Activated T-cell treated with anti-CD3 and anti-CD28 coated beads for 48 hours (primary cell): ENCODE measurements at places on chromosomes 13 and 19.

DNA sequence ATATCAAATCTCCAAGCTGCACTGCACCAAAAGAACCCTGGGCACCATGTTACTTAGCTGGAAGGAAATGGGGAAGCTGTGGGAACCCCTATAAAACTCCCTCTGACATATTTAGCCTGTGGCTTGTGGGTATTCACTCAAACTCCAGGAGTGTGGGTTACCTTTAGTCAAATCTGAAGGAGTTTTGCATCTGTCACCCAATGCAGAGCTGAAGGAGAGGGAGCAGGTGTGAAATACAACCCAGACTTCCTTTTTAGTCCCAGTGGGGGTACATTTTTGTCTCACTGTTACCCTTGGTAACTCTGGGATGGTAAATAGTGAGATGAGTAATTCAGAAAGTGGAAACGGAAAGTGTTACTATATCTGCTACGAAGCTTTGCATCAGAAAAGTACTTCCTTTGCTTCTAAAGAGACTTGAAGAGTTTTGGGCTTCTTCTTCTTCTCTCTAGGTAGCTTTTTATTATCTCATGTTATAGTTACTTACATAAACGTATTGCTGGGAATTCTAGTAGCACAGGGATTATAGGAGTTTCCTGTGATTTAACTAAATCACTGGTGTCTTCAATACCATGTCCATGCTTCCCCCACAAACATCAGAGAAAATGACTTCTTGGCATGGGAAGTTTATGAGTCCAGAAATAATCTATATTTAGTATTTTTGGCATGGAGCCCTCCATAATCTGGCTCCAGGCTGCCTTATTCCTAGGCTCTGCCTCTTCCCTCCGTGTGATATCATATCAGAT is 105.9 kb downstream of the AKAP11 start:
- no peak for DNase-seq

- DNase-seq, result no peak
These were observed 20.1 kb downstream of the SLC27A1 start for GRCh38 chr19:17490411-17490810.

- no peak for DNase-seq
These were observed 6.7 kb downstream of the NANOS3 start for GRCh38 chr19:13883516-13884064.

DNA sequence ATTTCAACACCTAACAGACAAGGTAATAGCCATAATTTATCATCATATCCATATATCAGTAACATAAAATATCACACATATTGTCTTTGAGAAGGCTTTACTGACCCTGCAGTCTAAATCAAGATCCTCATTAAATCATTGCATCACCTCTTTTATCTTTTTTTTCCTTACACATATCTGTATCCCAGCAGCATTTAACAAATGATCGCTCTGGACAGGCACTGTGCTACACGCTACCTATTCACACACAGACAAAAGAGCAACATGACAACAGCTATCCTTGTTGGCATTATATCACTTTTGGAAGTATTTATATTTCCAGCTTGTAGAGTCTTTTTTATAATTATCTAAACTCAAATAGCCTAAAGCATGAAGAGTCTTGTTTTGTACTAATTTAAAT is 73.3 kb upstream of the NBEA start:
- DNase-seq, result no peak

- DNase-seq, result no peak
These were observed 20.6 kb downstream of the PPP1R37 start for GRCh38 chr19:45113628-45114027.

DNA sequence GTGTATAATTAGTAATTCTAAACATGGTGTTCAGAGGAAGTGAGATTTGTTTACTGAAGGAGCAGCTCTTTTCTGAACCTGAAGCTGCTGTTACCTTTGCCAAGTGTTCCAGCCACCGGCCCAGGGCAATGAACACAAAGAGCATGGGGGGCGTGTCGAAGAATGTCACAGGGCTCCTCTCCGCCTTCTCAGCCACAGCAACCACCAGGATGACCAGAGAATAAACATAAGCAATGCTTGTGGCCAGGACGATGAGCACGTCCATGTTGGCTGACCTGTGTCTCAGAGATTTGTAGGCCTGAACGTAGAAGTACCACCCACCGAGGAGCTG is 53.1 kb downstream of the ATP7B start:
- DNase-seq, result no peak

DNA sequence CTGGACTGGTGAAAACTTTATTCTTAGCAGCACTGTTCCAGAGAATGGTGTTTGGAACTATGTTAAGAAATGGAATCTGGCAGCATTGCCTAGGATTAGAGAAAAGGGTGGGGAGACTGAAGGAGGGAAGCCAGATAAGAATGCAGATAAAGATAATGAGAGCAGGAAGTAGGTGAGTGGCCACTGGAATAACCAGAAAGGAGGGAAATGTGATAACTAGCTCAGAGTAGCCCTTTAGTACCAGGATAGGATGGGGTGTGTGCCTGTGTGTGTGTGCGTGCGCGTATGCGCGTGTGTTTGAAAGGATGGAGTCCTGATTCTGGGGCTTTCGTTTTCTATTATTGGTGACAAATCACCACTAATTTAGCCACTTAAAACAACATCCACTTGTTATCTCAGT is 33.4 kb upstream of the FRY start:
- DNase-seq, result no peak

DNA sequence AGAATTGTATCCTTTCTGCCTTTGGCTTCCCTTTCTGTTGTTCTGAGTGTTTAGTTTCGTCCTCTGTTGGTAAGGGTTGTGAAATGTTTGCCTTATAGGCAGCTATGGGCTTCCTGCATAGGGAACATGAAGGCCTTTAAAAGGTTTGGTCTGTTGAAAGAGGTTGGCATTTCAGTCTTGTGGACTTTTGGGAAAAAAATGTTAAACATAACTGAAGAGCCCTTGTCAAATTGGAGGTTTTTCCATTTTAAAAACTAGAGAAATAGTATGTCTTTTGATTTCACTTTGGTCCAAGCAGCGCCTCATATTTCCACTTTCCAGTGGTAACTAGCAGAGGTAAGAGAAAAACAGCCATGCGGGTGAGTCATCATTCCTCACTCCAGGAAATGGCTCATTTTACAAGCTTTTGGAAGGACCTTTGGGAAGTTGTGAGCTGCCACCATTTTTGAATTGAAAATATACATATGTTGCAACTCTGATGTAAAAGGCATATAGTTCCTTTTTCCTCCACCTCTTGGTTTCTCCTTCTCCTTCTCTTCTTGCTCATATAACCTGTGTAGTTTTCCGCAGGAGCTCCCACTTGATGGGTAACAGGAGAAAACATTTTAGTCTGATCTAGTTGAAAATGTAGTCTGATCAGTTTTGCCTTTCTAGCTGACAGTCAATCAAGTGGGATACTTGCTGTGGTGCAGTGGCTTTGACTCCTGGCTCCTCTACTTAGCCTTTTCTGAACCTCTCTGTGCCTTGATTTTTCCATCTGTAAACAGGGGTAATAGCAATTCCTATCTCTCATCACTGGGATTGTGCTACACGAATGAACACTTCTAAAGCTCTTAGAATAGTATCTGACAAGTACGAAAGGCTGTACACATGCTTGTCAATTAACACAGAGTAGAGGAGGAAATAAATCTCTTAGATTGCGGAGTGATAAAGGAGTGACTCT is 23.0 kb downstream of the GPC6 start:
- no peak for DNase-seq

DNA sequence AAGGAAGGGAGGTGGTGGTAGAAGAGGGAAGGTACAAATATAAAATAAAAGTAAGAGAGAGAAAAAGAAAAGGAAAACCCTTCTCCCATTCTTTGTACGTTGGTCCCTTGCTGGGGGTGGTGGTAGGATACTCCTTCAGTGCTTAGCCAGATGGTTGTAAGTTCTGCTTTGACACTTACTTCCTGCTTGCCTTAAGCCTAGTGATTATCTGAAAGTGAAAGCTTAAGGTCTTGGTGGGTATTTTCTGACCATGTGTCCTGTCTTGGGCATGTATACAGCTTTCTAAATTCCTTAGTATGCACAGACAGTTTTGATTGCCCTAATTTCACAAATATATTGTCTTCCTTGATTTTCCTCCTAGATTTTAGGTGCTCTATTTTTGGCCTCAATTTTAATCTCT is 314.8 kb downstream of the PCDH17 start:
- no peak for DNase-seq

GRCh38 chr13:50840284-50840683 is 3.2 kb downstream of the DLEU7 start:
- no peak for DNase-seq

DNA sequence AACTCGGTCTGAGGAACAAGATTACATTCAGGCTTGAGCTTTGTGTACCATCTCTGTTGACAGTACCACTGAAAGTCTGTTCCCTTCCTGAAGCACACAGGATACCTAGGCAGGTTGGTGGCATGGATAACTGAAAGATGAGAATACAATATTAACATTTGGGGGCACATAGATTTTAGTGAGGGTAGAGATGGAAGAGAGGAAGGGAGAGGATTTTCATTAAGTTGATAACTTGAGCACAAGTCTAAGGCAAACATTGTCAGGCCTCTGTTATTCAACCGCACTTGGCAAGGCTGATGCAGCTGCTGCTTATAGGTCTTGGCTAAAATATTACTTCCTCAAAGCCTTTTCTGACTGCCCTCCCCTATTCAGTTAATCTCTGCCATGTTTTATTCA is 10.9 kb downstream of the MIR17HG start:
- no peak for DNase-seq

- no peak for DNase-seq
These were observed 541.4 kb upstream of the MIR17HG start for GRCh38 chr13:90806016-90806615.

DNA sequence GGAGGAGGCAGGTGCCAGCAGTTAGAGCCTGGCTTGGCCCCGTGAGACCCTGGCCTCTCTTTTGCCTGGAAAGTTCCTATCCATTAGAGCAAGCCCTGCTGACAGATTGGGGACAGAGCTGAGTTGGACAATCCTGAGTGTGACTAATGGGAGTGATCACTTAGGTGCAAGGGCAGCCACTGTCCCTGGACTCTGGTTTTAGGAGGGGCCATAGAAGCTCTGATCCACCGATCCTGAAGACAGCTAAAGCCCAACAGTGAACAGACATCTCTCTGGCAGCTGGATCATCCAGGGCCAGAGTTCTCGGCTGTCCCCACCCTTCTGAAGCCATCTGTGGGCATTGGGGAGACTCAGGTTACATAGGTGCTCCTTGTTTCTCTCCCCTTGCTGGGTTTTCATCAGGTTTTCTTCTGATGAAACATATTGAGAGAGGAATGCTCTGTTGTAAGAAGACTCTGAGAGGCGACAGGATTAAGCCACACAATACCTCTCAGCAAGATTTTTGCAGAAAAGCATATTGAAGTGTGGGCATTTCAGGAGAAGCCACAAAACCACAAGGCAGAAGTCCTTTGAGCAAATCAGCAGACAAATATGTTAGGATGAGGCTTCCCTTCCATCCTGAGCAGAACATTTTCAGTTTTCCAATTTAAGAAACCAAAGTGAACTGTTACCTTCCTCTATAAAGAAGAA is 288.0 kb upstream of the MAB21L1 start:
- no peak for DNase-seq

DNA sequence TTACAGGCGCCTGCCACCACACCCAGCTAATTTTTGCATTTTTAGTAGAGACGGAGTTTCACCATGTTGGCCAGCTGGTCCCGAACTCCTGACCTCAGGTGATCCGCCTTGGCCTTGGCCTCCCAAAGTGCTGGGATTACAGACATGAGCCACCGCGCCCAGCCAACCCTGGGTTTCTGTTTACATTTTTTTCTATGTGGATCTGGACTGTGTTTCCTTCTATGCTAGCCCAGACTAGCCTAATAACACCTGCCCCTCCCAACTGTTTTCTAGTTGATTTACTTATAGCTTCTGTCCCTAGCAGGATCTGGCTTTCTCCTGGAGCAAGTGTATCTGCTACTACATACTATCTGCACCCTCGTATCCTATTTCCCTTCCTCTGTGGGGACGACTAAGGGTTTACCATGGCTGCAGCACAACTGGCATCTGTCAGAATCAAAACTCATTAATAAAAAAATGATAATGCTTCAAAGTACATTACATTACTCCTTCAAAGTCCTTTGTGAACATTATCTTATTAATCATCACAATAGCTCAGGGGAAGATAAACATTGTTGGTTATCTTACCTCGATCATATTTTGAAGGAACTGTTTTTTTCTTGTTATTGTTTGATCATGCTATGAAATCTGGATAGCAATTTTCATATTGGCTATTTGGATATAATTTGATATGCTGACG is 228.3 kb downstream of the KLF5 start:
- no peak for DNase-seq

DNA sequence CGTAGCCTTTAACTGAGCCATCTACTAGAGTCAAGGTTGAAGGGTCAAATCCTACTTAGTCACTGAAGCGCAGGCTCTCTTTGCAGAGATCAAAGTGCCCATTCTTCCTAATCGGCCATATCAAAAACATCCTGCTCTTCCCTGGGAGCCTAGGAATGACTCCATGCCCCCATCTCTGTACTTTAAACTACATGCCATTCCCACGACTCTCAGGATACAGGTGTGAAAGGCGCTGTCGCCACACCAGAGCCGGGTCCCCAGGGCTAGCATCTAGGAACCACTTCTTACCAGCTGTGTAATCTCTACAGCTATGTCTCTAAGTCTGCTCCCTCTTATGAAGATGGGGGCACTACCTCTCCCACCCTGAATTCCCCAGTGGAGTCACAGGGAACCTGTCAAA is 22.3 kb downstream of the IRS2 start:
- no peak for DNase-seq

DNA sequence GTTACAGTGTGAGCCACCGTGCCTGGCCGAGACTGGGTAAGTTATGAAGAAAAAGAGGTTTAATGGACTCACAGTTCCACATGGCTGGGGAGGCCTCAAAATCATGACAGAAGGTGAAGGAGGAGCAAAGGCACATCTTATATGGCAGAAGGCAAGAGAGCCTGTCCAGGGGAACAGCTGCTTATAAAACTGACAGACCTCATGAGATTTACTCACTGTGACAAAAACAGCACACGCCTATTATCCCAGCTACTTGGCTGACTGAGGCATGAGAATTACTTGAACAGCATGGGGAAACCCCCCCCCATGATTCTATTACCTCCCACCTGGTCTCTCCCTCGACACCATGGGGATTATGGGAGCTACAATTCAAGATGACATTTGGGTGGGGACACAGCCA is 23.4 kb upstream of the ZNF561 start:
- DNase-seq, result no peak

DNA sequence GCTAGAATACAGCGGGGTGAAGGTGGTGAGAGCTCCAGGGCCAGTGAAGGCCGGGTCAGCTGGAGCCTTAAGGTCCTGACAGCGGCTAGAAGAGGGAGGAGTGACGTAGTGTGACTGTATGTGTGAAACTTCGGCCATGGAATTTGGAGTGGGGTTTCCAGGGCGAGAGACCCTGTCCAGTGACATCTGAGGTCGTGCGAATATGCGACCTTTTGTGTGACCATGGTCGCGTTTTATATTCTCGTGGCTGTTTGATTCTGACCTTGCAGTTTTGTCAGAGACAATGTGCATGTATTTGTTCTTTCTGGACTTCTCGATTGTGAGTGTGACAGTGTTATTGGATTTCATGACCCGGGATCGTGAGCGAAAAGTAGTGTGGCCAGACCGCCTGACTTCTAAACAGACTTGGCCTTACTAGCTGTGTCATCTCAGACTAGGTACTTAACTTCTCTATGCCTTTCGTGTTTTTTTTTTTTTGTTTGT is 405 bp upstream of the ZNF569 start:
- DNase-seq, result no peak

- peak; percentile 16 for DNase-seq
These were observed 460.5 kb downstream of the COG6 start for GRCh38 chr13:40116008-40116407.

- DNase-seq, result no peak
These were observed 22.1 kb downstream of the ZNF787 start for GRCh38 chr19:56098731-56099568.
